A549 treated with CpdA at 1 μM for 4 hours (cell line): ENCODE measurements at places on chromosomes 5 and 9. TPM values are rescaled to one million over a fixed set of nuclear protein-coding genes. Genes with fewer than 3 reads are reported as not detected.

TARS1 gene
- total RNA-seq = 142 to 183 TPM (median 157 TPM) in 5 replicates

FOXD4L3 gene
- total RNA-seq = 0.06 to 0.24 TPM (median 0.14 TPM) in 3 of 5 replicates, not detected in the others

GLRA1 gene
- total RNA-seq = not detected in 5 replicates

NDUFB6 gene
- total RNA-seq = 103 to 119 TPM (median 109 TPM) in 5 replicates

ACO1 gene
- total RNA-seq = 30.0 to 31.6 TPM (median 31.1 TPM) in 5 replicates

OTP gene
- total RNA-seq = 0.06 to 0.14 TPM (median 0.10 TPM) in 4 of 5 replicates, not detected in the other

ENHO gene
- total RNA-seq = 1.3 to 2.3 TPM (median 2.0 TPM) in 5 replicates

IFNK gene
- total RNA-seq = not detected in 5 replicates

TXNDC8 gene
- not detected in 5 replicates for total RNA-seq

OR1Q1 gene
- total RNA-seq = 0.06 TPM in 1 of 5 replicates, not detected in the others

MARCHF3 gene
- total RNA-seq = 0.59 to 1.2 TPM (median 0.89 TPM) in 5 replicates

ADAMTS12 gene
- 6.5 to 8.6 TPM (median 7.4 TPM) in 5 replicates for total RNA-seq

NR5A1 gene
- total RNA-seq = 0.08 TPM in 1 of 5 replicates, not detected in the others

FAM169A gene
- total RNA-seq = 4.4 to 7.4 TPM (median 6.2 TPM) in 5 replicates

TAF11L10 gene
- not detected in 5 replicates for total RNA-seq

CDX1 gene
- total RNA-seq = not detected in 5 replicates

AMBP gene
- total RNA-seq = 5.2 to 9.8 TPM (median 8.2 TPM) in 5 replicates

NUTM2G gene
- total RNA-seq = not detected in 5 replicates

PCDHGA7 gene
- 0.72 to 1.3 TPM (median 0.96 TPM) in 5 replicates for total RNA-seq

SPATA31A3 gene
- not detected in 5 replicates for total RNA-seq

EXOSC2 gene
- total RNA-seq = 56.8 to 92.6 TPM (median 57.1 TPM) in 5 replicates

PCDHGA4 gene
- total RNA-seq = 0.08 to 0.20 TPM (median 0.10 TPM) in 5 replicates

PCDHA11 gene
- total RNA-seq = 0.12 to 0.43 TPM (median 0.18 TPM) in 5 replicates

TLE4 gene
- 12.5 to 14.9 TPM (median 13.4 TPM) in 5 replicates for total RNA-seq

IL31RA gene
- total RNA-seq = 1.3 to 2.0 TPM (median 1.9 TPM) in 5 replicates

NSMF gene
- total RNA-seq = 30.9 to 45.8 TPM (median 39.2 TPM) in 5 replicates

TEX48 gene
- not detected in 5 replicates for total RNA-seq

FAM221B gene
- not detected in 5 replicates for total RNA-seq

SPATA31C1 gene
- total RNA-seq = not detected in 5 replicates

IRX2 gene
- 1.2 to 2.2 TPM (median 1.3 TPM) in 5 replicates for total RNA-seq

SLC6A19 gene
- 0.02 TPM in 1 of 5 replicates, not detected in the others for total RNA-seq

WNK2 gene
- 5.9 to 7.7 TPM (median 6.6 TPM) in 5 replicates for total RNA-seq

ENTPD2 gene
- 0.72 to 1.2 TPM (median 0.76 TPM) in 5 replicates for total RNA-seq

ITGA2 gene
- total RNA-seq = 22.6 to 36.8 TPM (median 31.8 TPM) in 5 replicates

MLANA gene
- not detected in 5 replicates for total RNA-seq

TCF7 gene
- total RNA-seq = 15.5 to 19.9 TPM (median 17.7 TPM) in 5 replicates

CCIN gene
- 0.03 to 0.07 TPM (median 0.07 TPM) in 3 of 5 replicates, not detected in the others for total RNA-seq

PHF24 gene
- 0.06 to 0.26 TPM (median 0.16 TPM) in 5 replicates for total RNA-seq

ACOT12 gene
- total RNA-seq = 0.08 TPM in 1 of 5 replicates, not detected in the others

C5orf52 gene
- not detected in 5 replicates for total RNA-seq

SPATA6L gene
- total RNA-seq = 1.6 to 2.6 TPM (median 2.0 TPM) in 5 replicates
